A549 treated with Mapracorat at 1 μM for 4 hours (cell line): ENCODE measurements at places on chromosomes 6 and 20. TPM values are rescaled to one million over a fixed set of nuclear protein-coding genes. Genes with fewer than 3 reads are reported as not detected.

FABP7 gene
- not detected in 5 replicates for total RNA-seq

OR2J2 gene
- total RNA-seq, result not detected in 5 replicates

TAF4 gene
- 14.2 to 18.7 TPM (median 17.4 TPM) in 5 replicates for total RNA-seq

GRM1 gene
- total RNA-seq, result 0.01 to 0.02 TPM in 2 of 5 replicates, not detected in the others

TBX18 gene
- 14.9 to 22.2 TPM (median 20.2 TPM) in 5 replicates for total RNA-seq

SLC17A3 gene
- total RNA-seq, result 0.82 to 1.1 TPM (median 0.93 TPM) in 5 replicates

CNR1 gene
- 1.1 to 1.9 TPM (median 1.2 TPM) in 5 replicates for total RNA-seq

PRL gene
- total RNA-seq, result not detected in 5 replicates

PRSS35 gene
- total RNA-seq, result 0.07 TPM in 1 of 5 replicates, not detected in the others

SYNDIG1 gene
- 1.4 to 2.2 TPM (median 1.8 TPM) in 5 replicates for total RNA-seq

GGTLC1 gene
- not detected in 5 replicates for total RNA-seq

GSTA3 gene
- not detected in 5 replicates for total RNA-seq
